Fibroblast of lung (primary cell): ENCODE measurements at places on chromosomes 2 and 18. TPM values are rescaled to one million over a fixed set of nuclear protein-coding genes. Genes with fewer than 3 reads are reported as not detected.

SAP130 gene
- total RNA-seq, result 2.6 and 4.5 TPM in 2 replicates

CD28 gene
- total RNA-seq, result not detected in 2 replicates

COL4A3 gene
- total RNA-seq, result 0.26 and 0.33 TPM in 2 replicates

EMILIN2 gene
- 11.1 and 18.0 TPM in 2 replicates for total RNA-seq

GRCh38 chr2:59027320-59027719, 786.2 kb upstream of the FANCL start:
- no peaks in the 10 kb centered on the region for H3K27me3 ChIP-seq
- no peak overlapping the region for H3K27ac ChIP-seq
- H3K4me3 ChIP-seq, result no peak overlapping the region
- no peak for DNase-seq
- H3K4me1 ChIP-seq, result no peaks in the 10 kb centered on the region

DNA sequence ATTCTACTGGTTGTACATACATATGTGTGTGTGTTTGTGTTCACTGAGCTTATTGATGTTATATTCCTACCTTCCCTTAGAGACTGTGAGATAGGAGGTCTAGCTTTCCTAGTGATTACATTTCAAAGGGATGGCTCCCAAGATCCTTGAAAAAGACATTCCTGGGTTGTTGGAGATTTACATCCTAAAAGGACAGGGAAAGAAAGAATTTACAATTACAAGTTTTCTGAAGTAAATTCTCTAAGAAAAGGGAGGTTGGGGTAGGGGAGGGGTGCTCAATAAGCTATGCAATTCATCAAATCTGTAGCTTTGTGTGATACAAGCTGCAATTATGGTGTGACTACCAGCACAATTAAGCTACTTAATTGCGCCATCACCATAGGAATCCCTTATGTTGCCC, 284.3 kb downstream of the NUP35 start:
- H3K4me1 ChIP-seq, result no peaks in the 10 kb centered on the region
- no peak for DNase-seq
- no peak overlapping the region for H3K4me3 ChIP-seq

DNA sequence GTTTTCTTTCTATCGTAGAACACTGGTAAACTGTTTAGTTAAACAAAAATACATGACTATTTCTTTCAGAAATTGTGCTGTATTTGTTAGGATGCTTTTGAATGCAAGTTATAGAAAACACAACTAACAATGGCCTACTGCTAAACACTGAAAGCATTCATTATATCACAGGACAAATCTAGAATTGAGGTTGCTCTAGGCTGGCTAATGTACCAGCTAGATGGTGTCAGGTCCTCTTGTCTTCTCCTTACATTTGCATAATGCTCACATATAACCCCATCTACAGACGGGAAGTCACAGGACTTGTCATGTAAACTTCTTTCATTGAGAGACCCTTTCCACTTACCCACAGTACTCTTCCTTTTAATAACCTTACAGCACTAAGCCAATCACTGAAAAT, 586.8 kb downstream of the DSC3 start:
- no peak overlapping the region for H3K27ac ChIP-seq
- H3K27me3 ChIP-seq, result no peaks in the 10 kb centered on the region
- no peak overlapping the region for H3K4me3 ChIP-seq
- H3K4me1 ChIP-seq, result no peaks in the 10 kb centered on the region

- H3K4me3 ChIP-seq, result no peak overlapping the region
- no peaks in the 10 kb centered on the region for H3K36me3 ChIP-seq
- H3K27ac ChIP-seq, result no peak overlapping the region
- no peak for DNase-seq
- no peaks in the 10 kb centered on the region for H3K4me1 ChIP-seq
- no peaks in the 10 kb centered on the region for H3K27me3 ChIP-seq
Measured at GRCh38 chr18:60157810-60158209, 214.8 kb downstream of the MC4R start.
